Fibroblast of lung (primary cell): ENCODE measurements at places on chromosomes 1 and 21. TPM values are rescaled to one million over a fixed set of nuclear protein-coding genes. Genes with fewer than 3 reads are reported as not detected.

- DNase-seq, result no peak
- H3K4me3 ChIP-seq, result no peak overlapping the region
- no peaks in the 10 kb centered on the region for H3K4me1 ChIP-seq
- peaks cover 7% of the 10 kb centered on the region for H3K36me3 ChIP-seq
- no peaks in the 10 kb centered on the region for H3K27me3 ChIP-seq
Observed at GRCh38 chr1:205701891-205702290, 21.6 kb upstream of the SLC45A3 start.

DNA sequence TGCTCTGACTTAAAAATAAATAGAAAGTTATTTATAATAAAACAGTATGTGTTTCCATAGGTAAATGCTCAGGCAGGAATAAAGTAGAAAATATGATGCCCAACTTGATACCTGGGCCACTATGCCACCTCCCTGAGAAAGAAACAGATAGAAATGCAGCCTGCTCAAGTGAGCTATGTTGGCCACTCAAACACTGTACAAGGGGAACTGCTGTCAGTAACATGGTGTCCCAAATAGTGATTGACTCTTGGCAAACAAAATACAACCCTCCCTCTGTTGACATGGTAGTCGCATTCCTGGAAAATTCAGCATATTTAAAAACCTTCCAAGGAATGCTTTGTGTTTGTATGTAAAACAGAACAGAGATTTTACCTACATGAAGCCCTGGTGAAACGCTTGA lies 66.9 kb upstream of the KCNE2 start:
- H3K36me3 ChIP-seq, result no peaks in the 10 kb centered on the region
- H3K4me3 ChIP-seq, result no peak overlapping the region
- no peaks in the 10 kb centered on the region for H3K4me1 ChIP-seq
- peaks cover 4% of the 10 kb centered on the region for H3K27me3 ChIP-seq

GRCh38 chr1:165610866-165611265 lies 20.2 kb upstream of the MGST3 start:
- no peaks in the 10 kb centered on the region for H3K4me1 ChIP-seq
- no peaks in the 10 kb centered on the region for H3K36me3 ChIP-seq
- H3K27ac ChIP-seq, result no peak overlapping the region
- no peak overlapping the region for H3K4me3 ChIP-seq

The DSCAM gene
- total RNA-seq, result under 0.01 TPM in 1 of 2 replicates, not detected in the other

The LMX1A gene
- not detected in 2 replicates for total RNA-seq

The NR1I3 gene
- not detected in 2 replicates for total RNA-seq
